Common myeloid progenitor, CD34-positive (primary cell): ENCODE measurements at places on chromosomes 5 and 9.

GRCh38 chr9:19799784-19800183 lies 10.9 kb upstream of the SLC24A2 start:
- no peak for DNase-seq

GRCh38 chr9:128190516-128191405 lies 611 bp downstream of the CIZ1 start:
- DNase-seq, result peak; percentile 18

GRCh38 chr5:80619086-80619485 lies 35.4 kb upstream of the MSH3 start:
- no peak for DNase-seq

GRCh38 chr5:143016777-143017516 lies 246.8 kb downstream of the ARHGAP26 start:
- DNase-seq, result peak; percentile 77

DNA sequence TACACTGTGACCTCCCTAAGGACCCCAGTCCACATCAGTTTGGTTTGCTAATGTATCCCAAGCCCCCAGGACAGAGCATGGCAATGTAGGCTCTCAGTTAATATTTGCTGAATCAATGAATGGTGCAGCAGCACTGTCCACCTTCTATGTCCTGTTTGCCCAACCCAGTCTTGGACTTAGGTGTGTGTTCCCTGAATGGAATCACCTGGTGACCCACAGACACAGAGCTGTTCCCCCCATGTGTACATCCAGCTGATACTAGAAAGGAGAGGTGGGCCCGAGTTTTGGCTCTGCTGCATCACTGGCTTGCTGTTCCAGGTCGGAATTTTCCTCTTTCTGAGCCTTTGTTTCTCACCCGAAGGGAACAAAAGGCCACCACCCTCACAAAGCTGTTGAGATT lies 180.2 kb downstream of the AOPEP start:
- DNase-seq, result no peak

DNA sequence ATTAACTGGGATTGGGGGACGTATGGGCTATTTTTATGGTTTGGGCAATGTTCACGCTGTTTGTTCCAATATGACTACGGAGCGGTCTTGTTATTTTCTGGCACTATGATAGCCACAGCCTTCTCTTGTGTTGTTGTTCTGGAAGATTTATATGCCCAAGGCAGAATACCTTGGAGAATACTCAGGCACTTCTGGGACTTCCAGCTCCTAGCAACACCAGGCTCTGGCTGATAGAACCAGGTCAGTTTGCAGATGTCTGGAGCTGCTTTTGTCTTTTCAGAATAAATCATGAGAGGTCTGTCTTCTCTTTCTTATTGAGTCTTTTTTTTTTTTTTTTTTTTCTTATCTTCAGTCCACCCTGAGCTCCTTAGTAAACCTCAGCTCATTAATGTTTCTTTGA lies 262.5 kb downstream of the MED10 start:
- DNase-seq, result no peak

DNA sequence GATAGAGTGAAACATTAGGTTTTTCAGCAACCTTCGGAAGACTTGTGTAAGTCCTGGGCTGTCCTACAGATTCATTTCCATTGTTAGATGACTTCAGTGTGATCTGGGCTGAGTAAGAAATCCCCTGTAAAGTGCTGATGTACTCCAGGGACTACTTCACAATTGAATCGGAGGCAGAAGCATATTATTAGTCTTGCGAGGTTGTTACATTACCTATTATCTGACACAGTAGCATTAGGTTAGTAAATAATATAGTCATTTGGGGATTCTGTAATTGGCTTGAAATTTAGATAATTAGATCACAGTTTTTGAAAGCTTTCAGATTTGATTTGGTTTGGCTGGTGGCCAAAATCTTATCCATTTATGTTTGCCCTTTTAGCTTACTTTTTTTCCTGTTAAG lies 62.4 kb downstream of the DMRT1 start:
- DNase-seq, result no peak

- DNase-seq, result peak; percentile 68
Observed at GRCh38 chr9:129330711-129331492, 152.8 kb upstream of the IER5L start.

DNA sequence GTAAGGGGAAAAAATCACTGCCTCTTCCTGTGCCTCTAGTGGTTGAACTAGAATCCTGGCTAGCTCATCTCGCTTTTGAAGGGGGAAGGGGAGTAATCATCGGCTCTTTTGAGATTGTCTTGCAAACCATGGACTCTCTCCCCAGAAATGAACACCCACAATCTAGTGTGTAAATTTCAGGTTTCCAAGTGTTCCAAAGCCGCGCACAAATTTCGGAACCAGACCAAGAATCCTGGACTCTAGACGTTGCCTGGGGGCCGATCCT lies 4.9 kb upstream of the FOXE1 start:
- no peak for DNase-seq

- peak; percentile 45 for DNase-seq
Observed at GRCh38 chr5:61333321-61333953, 1.4 kb downstream of the ZSWIM6 start.

DNA sequence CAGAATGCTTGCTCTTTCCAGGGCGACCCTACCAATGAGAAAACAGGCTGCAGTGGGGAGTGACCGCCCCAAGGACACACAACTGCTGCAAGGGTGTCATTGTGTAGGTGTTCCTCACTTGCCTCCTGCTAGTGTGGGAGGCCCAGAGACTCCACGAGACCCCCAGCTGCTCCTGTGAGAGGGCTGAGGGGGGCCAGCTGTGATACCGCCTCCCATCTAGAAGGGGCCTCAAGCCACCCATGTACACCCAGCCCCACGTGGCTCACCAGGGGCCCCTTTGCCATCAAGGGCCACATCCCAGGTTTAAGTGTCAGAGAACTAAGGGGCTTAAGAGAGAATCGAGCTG lies 1.3 kb upstream of the ASS1 start:
- DNase-seq, result no peak

GRCh38 chr5:36374266-36374862 lies 72.7 kb upstream of the RANBP3L start:
- DNase-seq, result no peak
